ENCODE measurements at places on chromosomes 7 and 10. TPM values are rescaled to one million over a fixed set of nuclear protein-coding genes. Genes with fewer than 3 reads are reported as not detected.

Gene COL17A1
- 41.3 TPM for total RNA-seq

- no peaks in the 10 kb centered on the region for H3K4me1 ChIP-seq
- H3K4me3 ChIP-seq: no peak overlapping the region
- H3K36me3 ChIP-seq: no peaks in the 10 kb centered on the region
- no peak for DNase-seq
- H3K27ac ChIP-seq: no peak overlapping the region
Observed at GRCh38 chr10:84993251-84994035, 665.1 kb downstream of the CCSER2 start.

DNA sequence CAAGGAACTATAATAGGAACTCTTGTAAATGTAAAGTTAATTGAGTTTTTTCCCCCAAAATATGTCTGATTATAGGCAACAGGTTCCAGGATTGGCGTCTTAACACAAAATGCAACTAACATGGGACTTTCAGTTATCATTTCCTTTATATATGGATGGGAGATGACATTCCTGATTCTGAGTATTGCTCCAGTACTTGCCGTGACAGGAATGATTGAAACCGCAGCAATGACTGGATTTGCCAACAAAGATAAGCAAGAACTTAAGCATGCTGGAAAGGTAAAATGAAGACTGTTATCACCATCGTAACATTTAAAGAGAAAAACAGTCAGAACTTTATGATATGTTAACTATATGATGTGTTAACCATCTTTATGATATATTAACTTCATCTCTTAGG lies 63.7 kb downstream of the SP8 start:
- H3K27ac ChIP-seq: no peak overlapping the region
- DNase-seq: no peak

- no peaks in the 10 kb centered on the region for H3K27me3 ChIP-seq
- no peak overlapping the region for H3K4me3 ChIP-seq
- no peaks in the 10 kb centered on the region for H3K36me3 ChIP-seq
- no peak overlapping the region for H3K27ac ChIP-seq
- peaks cover 47% of the 10 kb centered on the region for H3K4me1 ChIP-seq
Observed at GRCh38 chr10:77861366-77861765, 65.2 kb downstream of the DLG5 start.

- H3K36me3 ChIP-seq: no peaks in the 10 kb centered on the region
- no peak overlapping the region for H3K4me3 ChIP-seq
- H3K4me1 ChIP-seq: peaks cover 12% of the 10 kb centered on the region
- no peak overlapping the region for H3K27ac ChIP-seq
Observed at GRCh38 chr7:155846936-155847335, 34.7 kb upstream of the SHH start.

- no peak for DNase-seq
- no peaks in the 10 kb centered on the region for H3K27me3 ChIP-seq
- H3K27ac ChIP-seq: no peak overlapping the region
- H3K4me1 ChIP-seq: no peaks in the 10 kb centered on the region
Observed at GRCh38 chr10:111267673-111268072, 190.8 kb downstream of the ADRA2A start.

DNA sequence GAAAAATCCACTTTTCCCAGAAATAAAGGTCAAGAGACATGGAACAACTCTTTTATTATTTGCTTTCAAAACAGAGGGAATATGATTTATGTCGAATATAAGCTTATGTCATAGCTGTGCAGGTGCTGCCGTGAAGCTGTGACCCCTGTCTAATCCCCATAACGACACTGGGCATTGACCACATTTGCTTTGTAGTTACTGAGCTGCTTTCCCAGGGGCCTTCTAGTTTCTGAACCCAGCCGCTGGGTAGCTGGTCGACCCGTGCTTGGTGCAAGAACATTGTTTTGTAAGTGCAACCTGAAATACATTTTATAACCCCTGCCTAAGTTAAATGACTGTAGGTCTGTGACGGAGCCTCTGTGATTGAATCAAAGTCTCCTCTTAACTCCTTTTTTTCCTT lies 144.9 kb upstream of the HDAC9 start:
- H3K27ac ChIP-seq: no peak overlapping the region
- H3K27me3 ChIP-seq: no peaks in the 10 kb centered on the region
- H3K4me1 ChIP-seq: peaks cover 6% of the 10 kb centered on the region
- no peaks in the 10 kb centered on the region for H3K36me3 ChIP-seq
- DNase-seq: no peak
